ENCODE measurements at places on chromosomes 1 and 21.
A peak's percentile ranks its signal among the peaks of the same experiment; 100 is the strongest.

DNA sequence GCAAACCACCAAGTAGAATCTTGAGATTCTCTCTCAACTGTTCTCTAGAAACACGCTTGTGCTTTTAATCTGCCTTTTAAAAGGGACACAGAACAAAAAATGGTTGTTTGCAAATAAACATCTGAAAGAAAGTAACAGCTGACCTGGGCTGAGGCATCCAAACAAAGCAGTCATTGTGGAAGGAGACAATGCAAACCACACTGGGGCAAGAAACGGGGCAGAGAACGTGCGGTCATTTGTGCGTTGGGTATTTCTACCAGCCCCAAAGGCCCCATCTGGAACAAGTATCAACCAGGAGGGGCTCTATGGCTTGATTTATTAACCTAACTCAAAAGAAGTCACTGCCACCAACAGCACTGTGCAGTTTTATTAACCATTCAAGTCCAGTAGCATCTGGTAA, 6.0 kb downstream of the STMN1 start:
- no peak for DNase-seq

DNA sequence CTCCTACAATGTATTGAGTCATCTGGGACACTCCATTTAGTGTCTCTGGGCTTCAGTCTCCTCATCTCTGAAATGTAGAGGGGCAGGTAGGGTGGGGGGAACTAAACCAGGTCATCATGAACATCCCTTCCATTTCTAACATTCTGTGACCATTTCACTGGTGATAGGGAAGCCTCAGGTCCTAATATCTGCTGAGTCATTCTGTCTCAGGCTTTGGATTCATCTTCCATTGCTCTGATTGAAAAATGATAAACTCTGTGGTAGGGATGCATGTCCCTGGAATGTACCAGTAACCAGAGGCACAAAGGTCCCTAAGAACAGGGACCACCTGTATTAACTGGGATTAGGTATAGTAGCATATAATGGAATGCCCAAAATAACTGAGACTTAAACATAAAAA, 36.2 kb upstream of the LRRC52 start:
- DNase-seq: no peak

DNA sequence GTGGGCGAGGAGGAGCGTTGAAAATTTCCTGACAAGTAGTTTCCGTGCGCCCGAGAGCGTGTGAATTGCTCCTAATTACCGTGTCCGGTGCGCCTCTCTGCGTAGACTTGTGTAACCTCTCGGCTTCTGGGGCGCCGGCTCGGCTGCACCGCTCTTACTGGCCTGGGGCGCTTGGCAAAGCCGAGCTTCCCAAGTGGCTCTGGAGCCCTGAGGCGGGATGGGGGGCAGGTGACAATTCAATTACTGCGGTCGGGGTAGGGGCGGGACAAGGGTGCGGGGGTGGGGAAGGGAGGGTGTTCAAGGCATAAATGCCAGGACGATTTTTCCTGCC, 392 bp upstream of the DMRTA2 start:
- DNase-seq: no peak

- DNase-seq: peak; percentile 72
These were observed 13.9 kb downstream of the NT5C1A start for GRCh38 chr1:39657923-39658485.

GRCh38 chr21:19010251-19010650, 606.7 kb upstream of the TMPRSS15 start:
- DNase-seq: no peak

GRCh38 chr21:39198800-39199199, 15.5 kb upstream of the PSMG1 start:
- no peak for DNase-seq
